Neural cell (in vitro differentiated cells): ENCODE measurements at places on chromosomes 11 and 22. TPM values are rescaled to one million over a fixed set of nuclear protein-coding genes. Genes with fewer than 3 reads are reported as not detected.

OR52E1 gene
- polyA plus RNA-seq: not detected in 2 replicates

RASSF10 gene
- 0.34 TPM in 1 of 2 replicates, not detected in the other for polyA plus RNA-seq

OR4D9 gene
- polyA plus RNA-seq: not detected in 2 replicates

PLEKHB1 gene
- 0.25 and 0.40 TPM in 2 replicates for polyA plus RNA-seq

VSIG10L2 gene
- 0.08 TPM in 1 of 2 replicates, not detected in the other for polyA plus RNA-seq

WBP2NL gene
- not detected in 2 replicates for polyA plus RNA-seq

SLC15A3 gene
- polyA plus RNA-seq: not detected in 2 replicates

SCN3B gene
- 42.1 and 46.3 TPM in 2 replicates for polyA plus RNA-seq

CD3E gene
- polyA plus RNA-seq: not detected in 2 replicates

TSSK2 gene
- polyA plus RNA-seq: 0.26 TPM in 1 of 2 replicates, not detected in the other

RFPL2 gene
- 9.7 and 11.7 TPM in 2 replicates for polyA plus RNA-seq

IL18 gene
- not detected in 2 replicates for polyA plus RNA-seq

SLC25A18 gene
- polyA plus RNA-seq: 0.28 TPM in 1 of 2 replicates, not detected in the other

NFAM1 gene
- polyA plus RNA-seq: 0.05 TPM in 1 of 2 replicates, not detected in the other

DAGLA gene
- 4.5 and 5.7 TPM in 2 replicates for polyA plus RNA-seq

TXNRD2 gene
- polyA plus RNA-seq: 3.5 and 4.1 TPM in 2 replicates

IGLL1 gene
- not detected in 2 replicates for polyA plus RNA-seq

HTR3A gene
- polyA plus RNA-seq: 0.36 TPM in 1 of 2 replicates, not detected in the other

DEUP1 gene
- polyA plus RNA-seq: 0.46 TPM in 1 of 2 replicates, not detected in the other

KCNQ1 gene
- polyA plus RNA-seq: not detected in 2 replicates

SLC22A25 gene
- not detected in 2 replicates for polyA plus RNA-seq

TUB gene
- 125 and 130 TPM in 2 replicates for polyA plus RNA-seq

GSTT2B gene
- 1.3 TPM in 1 of 2 replicates, not detected in the other for polyA plus RNA-seq

MRPL40 gene
- polyA plus RNA-seq: 32.5 and 34.0 TPM in 2 replicates

FOLR1 gene
- polyA plus RNA-seq: not detected in 2 replicates

C1QTNF5 gene
- not detected in 2 replicates for polyA plus RNA-seq

OR8G1 gene
- not detected in 2 replicates for polyA plus RNA-seq

KCNE3 gene
- not detected in 2 replicates for polyA plus RNA-seq

GLYATL1 gene
- polyA plus RNA-seq: 0.64 and 0.84 TPM in 2 replicates

VSIG2 gene
- not detected in 2 replicates for polyA plus RNA-seq

DEPDC7 gene
- polyA plus RNA-seq: 1.3 and 3.3 TPM in 2 replicates

MOGAT2 gene
- polyA plus RNA-seq: not detected in 2 replicates
